Effector memory CD4-positive, alpha-beta T cell (primary cell): ENCODE measurements at places on chromosomes 11 and 22.

- DNase-seq = no peak
Observed at GRCh38 chr22:49738006-49738405, 89.7 kb downstream of the BRD1 start.

DNA sequence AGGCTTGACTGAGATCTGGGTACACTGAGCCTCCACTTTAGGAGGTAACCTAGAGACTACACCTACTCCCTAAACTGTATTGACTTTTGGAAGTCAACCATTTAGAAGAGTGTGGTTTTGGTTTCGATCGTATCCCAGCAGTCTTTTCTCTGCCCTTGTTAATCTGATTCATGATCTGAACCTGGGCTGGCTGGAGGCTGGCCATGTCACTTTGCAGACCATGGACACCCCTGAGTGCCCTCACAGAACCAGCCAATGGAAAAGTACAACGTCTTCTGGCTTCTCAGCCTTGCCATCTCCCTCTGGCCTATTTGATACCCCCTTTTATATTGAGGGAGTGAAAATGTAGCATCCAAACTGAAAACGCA is 10.8 kb downstream of the EHF start:
- DNase-seq = no peak

DNA sequence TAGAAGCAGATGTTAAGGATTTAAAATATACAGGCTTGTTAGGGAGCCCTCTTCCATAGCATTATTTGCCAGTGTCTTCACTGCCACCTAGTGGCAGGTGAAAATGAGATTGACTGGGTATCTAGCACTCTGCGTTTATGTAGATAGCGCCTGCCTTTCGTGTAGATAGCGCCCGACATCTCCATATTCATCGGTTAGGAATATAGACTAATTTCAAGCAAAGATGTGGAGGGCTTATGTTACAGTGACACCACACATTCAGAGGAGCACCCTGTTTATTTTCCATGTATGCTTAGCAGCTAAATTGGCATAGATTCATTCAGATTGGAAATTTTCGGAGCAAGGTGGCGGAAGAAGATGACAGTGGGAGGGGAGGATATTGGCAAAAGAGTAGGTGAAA is 72.0 kb downstream of the SLC5A12 start:
- no peak for DNase-seq

DNA sequence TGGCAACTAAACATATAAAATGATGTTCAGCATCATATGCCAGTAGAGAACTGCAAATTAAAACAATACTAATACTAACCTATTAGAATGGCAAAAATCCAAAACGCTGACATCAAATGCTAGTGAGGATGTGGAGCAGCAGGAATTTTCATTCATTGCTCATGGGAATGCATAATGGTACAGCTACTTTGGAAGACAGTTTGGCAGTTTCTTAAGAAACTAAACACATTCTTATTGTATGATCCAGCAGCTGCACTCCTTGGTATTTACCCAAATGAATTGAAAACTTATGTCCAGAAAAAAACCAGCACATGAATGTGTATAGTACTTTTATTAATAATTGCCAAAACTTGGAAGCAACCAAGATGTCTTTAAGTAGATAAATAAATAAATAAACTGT is 258.0 kb downstream of the TENM4 start:
- DNase-seq = no peak

DNA sequence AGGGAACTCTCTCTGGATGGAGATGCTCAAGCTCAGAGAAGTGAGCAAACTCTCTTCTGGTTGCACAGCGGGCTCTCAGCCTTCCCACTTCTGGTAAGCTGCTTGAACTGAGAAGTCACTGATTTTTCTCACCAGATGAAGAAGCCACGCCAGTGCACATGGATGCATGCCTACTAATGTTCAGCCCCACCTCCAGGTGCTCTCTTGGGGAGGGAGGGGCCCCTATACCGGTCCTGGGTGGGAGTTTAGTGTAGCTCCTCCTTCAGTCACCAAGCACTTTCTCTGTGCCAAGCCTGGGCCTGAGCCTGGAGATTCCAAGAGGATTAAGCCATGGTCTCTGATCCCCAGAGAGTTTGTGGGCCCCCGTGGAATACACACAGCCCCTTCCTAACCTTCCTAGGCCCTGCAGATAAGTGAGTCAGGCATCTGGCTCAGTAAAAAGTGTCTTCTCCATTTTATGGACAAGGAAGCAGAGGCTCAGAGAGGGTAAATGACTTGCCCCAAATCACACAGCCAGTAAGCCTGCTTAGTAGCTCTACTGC is 142.2 kb downstream of the ST3GAL4 start:
- no peak for DNase-seq

DNA sequence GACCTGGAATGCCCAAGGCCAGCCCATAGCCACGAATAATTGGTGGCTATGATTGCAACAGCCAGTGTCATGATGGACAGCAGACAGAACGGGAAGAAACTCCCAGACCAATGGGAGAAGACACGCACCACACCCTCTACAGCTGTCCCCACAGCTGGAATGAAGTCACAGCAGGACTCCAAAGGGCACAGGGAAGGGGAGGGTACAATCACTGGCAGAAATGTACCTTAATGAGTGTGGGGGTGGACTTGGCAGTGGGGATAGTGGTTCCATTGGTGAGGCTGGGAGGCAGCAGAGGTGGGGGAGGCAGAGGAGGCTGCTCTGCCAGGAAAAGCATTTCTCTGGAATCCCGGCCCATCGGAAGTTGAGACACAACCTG is 52.9 kb downstream of the SGSM3 start:
- DNase-seq = no peak
